ENCODE measurements at places on chromosomes 7 and 10.

DNA sequence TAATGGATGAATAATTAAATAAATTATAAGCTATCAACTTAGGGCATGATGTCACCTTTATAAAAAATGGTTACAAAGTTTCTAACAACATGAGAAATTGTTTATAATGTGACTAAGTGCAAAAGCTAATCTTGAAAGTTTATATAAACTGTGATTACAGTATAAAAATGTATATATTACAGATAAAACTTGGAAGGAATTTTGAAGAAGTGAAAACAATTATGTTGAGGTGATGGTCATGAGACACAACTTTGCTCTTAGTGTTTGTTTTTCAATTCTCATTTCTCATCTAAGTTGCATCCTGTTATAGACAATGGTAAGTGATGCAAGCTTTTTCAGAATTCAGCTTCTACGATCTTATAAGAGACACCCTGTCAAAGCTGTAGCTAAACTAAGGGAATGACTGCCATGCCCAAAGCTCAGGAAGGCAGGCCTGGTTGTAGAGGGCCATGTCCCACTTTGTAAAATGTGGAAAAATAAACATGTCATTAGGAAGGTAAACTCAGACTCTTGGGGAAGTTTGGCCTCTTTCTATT, 23.9 kb downstream of the MACC1 start:
- no peak for DNase-seq

DNA sequence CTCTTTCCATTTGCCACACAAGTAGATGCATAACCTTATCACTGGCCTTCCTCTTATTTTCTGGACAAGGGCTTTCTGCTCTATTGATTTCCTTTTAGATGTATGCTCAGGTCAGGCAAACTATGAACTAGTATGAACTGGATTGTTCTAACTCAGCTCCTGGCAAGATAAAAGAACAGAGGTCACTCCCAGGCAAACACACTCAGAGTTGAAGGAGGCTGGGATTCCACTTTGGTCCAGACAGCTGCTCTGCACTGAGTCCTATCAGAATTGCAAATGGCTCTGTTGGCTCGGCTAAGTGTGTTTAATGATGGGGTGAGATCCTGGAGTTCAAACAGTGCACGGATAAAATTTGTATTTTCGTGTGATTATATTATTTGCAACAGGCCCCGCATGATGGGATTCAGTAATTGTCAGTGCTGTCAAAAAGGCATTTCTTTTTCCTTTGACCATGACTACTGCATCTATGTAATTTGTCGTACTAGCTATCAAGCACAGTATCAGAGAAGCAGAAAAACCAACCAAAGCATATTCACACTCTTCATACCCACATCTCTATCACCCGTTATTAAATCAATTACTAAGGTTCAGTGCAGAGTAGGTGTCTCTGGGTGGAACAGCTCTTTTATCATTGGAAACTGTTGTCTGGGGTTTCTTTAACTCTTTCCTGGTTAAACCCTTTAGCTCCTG, 288.1 kb upstream of the PRKCQ start:
- DNase-seq, result no peak

DNA sequence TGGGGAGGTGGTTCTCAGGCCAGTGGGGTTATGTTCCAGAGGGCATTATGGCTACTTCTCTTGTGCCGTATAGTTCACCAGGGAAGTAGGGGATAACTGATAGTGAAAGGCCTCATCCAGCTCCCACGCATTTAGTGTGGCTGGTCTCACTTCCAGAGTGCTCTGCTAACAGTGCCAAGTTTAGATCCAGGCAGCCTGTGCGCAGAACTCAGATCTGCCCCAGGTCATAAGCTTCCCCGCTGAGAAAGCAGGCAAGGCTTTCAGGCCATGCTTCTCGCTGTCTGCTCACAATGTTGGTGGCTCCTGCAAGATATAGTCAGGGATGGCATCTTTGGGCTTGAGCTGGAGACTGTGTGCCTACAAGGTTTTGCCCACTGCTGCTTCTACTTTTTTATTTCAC, 11.3 kb downstream of the AGK start:
- no peak for DNase-seq

- no peak for DNase-seq
Measured at GRCh38 chr10:12186323-12186722, 9.4 kb downstream of the NUDT5 start.

DNA sequence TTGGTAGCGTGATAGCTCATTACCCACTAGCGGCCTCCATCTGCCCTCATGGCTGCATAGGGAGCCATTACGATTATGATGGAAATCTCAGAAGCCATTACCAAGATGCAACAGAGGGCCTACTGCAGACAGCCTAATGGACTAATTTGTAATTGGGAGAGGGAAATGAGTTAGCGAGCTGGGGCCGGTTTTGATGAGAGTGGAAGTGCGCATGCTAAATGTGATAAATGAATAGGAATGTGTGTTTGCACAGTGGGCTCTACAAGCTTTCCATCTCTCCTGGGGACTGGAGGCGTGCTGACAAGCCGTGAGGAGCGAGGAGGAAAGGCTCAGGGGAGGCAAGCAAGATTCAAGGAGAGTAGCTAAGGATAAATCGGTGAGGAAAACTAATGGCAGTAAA, 644.5 kb upstream of the GALNT17 start:
- no peak for DNase-seq

DNA sequence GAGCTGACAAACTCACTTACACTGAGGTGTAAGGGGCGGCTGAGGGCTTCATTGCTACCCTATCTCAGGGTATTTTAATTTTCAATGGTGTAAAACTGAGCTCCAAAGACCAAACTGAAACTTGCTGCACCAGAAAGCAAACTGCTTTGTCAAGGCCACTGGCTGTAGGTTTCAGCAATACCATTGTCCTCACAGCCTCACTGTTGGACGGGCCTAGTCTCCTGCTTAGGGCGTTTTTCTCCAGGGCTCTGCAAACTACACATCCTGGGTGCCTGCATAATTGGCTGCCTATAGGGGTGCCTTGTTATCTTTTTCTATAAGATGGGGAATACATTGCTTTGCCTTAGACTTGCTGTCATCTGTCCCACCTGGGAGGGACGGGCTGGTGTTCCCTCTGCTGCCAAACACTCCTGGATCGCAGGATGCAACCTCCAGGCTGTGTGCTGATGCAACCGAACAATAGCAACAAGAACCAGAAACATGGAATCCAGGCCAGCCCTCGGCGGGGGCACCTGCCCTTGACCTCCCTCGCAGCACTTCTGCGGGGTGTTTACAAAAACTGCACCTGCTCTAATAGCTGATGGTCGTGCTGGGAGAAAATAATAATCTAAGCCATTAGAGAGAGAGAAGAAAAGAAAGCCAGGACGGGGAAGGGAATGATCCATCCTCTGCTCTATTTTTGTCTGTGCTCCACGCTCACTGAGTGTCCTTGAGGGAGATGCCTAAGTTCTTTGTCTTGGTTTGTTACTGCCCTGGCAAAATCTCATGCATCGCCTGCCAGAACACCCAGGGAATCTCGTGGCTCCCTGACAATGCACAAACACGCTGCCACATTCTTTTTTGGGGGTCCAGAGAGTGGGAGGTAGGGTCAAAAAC, 104.5 kb downstream of the GALNT17 start:
- no peak for DNase-seq

DNA sequence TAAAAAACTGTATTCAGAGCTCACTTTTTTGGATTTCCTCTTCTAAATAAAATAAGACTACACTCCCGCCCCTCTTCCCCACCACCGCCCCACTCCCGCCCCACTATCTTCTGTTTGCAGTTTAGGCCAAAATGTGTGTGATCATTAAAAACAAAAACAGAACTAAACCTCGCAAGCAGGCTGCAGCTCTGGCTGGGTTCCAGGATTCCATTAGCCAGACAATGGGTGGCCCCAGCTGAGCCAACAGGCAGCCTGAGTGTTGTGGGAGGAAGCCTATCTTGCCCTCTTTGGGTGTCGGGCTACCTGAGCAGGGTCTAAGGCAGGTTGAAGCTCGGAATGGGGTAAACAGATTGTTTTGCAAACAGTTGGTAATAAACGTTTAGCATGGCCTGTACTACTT, 41.7 kb downstream of the ARL4A start:
- no peak for DNase-seq

- peak; percentile 28 for DNase-seq
Measured at GRCh38 chr7:77580762-77581350, 43.8 kb downstream of the PTPN12 start.

All from HFFc6 (cell line).